ENCODE measurements at places on chromosomes 3 and 15.
A peak's percentile ranks its signal among the peaks of the same experiment; 100 is the strongest.

GRCh38 chr3:133018921-133019320 is 19.3 kb upstream of the TMEM108 start:
- DNase-seq: no peak

DNA sequence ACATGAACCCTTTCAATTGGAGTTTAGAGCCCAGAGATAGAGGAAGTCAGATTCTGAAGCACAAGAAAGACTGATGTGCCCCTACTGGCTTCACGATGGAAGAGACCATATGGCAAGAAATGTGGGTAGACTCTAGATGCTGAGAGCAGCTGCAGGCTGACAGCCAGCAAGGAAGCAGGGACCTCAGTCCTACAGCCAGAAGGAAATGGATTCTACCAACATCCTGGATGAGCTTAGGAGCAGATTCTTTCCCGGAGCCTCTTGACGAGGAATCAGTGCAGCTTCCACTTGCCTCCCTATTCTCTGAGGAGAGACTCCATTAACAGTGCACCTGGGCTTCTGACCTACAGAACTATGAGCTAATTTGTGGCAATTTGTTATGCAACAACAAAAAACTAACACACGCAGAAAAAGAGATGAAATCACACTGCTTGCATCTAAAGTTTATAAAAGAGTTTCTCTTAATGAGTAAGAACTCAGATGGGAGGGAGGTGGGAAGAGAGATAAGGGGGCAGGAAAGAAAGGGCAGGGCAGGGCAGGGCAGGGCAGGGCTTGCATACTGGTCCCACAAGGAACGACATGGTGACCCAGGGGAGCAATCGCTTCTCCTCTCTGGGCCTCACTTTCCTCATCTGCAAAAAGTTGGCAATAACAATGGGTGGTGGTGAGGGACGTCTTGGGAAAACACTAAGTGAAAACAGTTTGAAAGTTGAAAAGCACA is 440.9 kb downstream of the FOXP1 start:
- no peak for DNase-seq

- peak; percentile 76 for DNase-seq
Observed at GRCh38 chr3:185069037-185070030, 83.5 kb downstream of the C3orf70 start.

GRCh38 chr15:46854564-46854963 is 862.7 kb upstream of the SEMA6D start:
- DNase-seq: no peak

- DNase-seq: no peak
Observed at GRCh38 chr3:177929310-177929709, 606.9 kb upstream of the KCNMB2 start.

GRCh38 chr15:99296386-99296785 is 45.1 kb downstream of the LRRC28 start:
- no peak for DNase-seq

GRCh38 chr3:180617049-180617448 is 15.1 kb downstream of the TTC14 start:
- no peak for DNase-seq

DNA sequence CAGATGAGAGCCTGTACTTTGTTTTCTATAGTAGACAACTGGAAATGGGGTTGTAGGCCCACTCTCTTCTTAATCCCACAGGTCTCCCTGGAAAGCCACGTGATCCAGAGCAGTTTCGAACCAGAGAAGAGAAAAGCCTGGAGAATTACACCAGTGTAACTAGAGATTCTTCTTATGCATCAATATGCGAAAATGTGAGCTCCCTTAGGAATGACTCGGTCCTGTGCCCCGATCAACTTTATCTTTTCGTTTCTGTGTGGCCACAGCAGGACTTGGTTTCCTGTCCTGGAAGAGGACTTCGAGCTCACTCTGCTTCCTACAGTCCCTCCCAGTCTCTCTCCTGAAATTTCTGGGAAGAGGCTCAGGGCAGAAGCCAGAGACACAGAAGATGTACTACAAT is 73.8 kb upstream of the TPM1 start:
- DNase-seq: no peak

GRCh38 chr3:117762621-117763037 is 1053.0 kb downstream of the TUSC7 start:
- no peak for DNase-seq

DNA sequence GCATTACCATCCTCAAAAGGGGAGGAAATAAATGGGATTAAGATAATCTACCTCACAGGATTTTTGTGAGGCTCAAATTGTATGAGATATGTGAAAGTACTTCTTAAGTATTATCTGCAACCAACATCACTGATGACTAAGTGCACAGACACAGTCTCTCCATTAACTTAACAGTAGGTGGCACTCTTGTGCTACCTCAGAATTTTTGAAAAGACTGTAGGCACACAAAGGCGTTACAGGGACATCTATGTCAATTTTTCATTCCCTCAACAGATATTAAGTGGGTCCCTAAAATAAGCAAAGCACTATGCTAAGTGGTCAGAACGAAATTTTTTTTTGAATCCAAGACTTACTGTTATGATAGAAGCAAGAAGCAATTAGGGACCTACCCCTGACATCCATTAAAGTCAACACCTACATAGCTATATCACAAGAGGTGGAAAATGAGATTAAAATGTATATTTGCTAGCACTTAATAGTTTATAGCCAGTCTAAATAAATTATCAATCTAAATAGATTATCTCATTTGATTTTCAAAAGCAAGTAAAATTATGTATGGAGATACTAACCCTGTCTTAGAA is 52.9 kb downstream of the RYK start:
- DNase-seq: no peak

GRCh38 chr3:39361252-39361927 is 21.8 kb upstream of the SLC25A38 start:
- no peak for DNase-seq

- no peak for DNase-seq
Observed at GRCh38 chr3:41178576-41178975, 20.7 kb upstream of the CTNNB1 start.

- DNase-seq: no peak
Observed at GRCh38 chr3:52537726-52538421, 1.5 kb downstream of the UQCC5 start.

GRCh38 chr15:41921639-41922038 is 27.8 kb upstream of the SPTBN5 start:
- DNase-seq: no peak

DNA sequence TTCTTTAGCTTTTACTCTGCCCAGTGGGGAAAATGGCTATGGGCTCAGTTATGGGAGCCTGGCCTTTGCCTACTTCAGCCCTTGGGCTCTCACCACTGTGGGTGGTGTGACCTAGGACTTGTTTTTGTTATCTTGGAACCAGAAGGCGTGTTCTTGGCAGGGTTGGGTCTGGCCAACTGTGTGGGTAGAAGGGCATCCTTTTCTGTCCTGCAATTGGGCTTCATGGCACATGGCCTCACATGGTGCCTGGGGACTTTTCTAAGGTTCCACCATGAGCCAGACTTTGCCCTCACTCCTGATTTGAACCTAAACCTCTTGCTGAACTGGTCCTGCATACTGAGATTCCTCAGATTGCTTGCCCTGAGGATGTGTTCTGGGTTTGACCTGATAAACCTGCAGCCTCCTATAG is 1.7 kb downstream of the GLYCTK start:
- peak; percentile 37 for DNase-seq

DNA sequence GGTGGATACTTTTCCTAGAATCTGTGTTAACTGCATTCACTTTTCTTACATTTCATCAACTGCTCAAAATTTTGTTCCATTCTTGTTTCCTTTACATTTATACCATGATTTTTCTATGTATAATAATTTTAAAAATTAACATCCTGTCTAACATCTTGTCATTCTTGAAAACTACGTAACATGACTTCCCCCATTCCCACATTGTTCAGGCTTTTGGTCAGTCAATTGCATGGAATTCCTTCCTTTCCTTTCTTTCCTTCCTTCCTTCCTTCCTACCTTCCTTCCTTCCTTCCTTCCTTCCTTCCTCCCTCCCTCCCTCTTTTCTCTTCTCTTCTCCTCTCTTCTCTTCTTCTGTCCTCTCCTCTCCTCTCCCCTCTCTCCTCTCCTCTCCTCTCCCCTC is 220.7 kb upstream of the TP63 start:
- no peak for DNase-seq

- no peak for DNase-seq
Observed at GRCh38 chr15:33454346-33454745, 143.6 kb downstream of the RYR3 start.

GRCh38 chr15:32828507-32829186 is 110.8 kb downstream of the GREM1 start:
- DNase-seq: no peak

- DNase-seq: no peak
Observed at GRCh38 chr3:120460181-120460790, 9.5 kb upstream of the FSTL1 start.

Data from ecto neural progenitor cell (in vitro differentiated cells).